ENCODE measurements at places on chromosomes 6 and 20. TPM values are rescaled to one million over a fixed set of nuclear protein-coding genes. Genes with fewer than 3 reads are reported as not detected.

GRCh38 chr6:154805288-154805911 lies 72.2 kb downstream of the SCAF8 start:
- no peaks in the 10 kb centered on the region for H3K4me1 ChIP-seq
- H3K27ac ChIP-seq: no peak overlapping the region
- H3K27me3 ChIP-seq: no peaks in the 10 kb centered on the region
- peaks cover 3% of the 10 kb centered on the region for H3K36me3 ChIP-seq

GRCh38 chr6:119261944-119262284 lies 87.6 kb downstream of the MAN1A1 start:
- no peaks in the 10 kb centered on the region for H3K36me3 ChIP-seq
- H3K27ac ChIP-seq: peak overlapping the region; percentile 5
- peaks cover 32% of the 10 kb centered on the region for H3K4me1 ChIP-seq
- H3K4me3 ChIP-seq: no peak overlapping the region

DNA sequence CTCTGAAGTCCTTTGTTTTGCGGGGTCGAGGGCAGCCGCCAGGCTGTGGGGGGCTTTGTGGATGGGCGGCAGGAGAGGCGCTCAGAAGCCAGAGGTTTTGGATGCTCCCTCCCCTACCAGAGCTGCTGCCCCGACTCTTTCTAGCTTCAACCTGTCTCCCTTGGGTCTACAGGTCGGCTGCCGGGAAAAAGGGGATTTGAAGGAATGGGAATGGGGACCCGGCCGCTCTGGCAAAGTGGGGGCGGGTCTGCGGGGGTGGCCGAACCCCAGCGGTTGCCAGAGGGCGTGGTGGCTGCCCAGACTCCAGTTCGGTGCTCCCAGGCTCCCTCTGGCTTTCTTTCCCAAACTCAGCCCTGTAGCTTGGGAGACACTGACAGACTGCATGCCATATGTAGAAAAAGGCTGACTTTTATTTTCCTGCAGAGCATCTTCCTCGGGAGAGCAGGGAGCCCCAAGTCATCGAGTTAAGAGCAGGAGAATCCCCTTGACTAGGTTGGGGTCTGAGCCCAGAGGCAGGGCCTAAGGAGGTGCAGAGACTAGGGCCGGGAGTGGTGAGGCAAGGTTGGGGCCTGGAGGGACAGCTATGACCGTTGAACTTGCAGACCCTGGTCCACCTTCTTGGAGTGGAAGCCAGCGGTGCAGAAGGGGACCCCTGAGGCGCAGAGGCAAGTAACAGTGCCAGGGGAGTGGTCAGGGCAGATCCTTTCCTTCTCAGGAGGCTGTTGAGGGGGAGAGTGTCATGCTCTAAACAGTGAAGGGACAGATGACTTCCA lies 1.4 kb upstream of the PPP1R18 start:
- no peaks in the 10 kb centered on the region for H3K27me3 ChIP-seq
- peaks cover 69% of the 10 kb centered on the region for H3K4me1 ChIP-seq
- H3K27ac ChIP-seq: peak overlapping the region; percentile 90
- DNase-seq: no peak
- H3K36me3 ChIP-seq: no peaks in the 10 kb centered on the region

GRCh38 chr20:57918551-57918950 lies 208.7 kb upstream of the PMEPA1 start:
- peaks cover under 1% of the 10 kb centered on the region for H3K4me1 ChIP-seq
- no peaks in the 10 kb centered on the region for H3K27me3 ChIP-seq
- no peak overlapping the region for H3K4me3 ChIP-seq
- H3K27ac ChIP-seq: no peak overlapping the region
- DNase-seq: no peak
- H3K36me3 ChIP-seq: no peaks in the 10 kb centered on the region

DNA sequence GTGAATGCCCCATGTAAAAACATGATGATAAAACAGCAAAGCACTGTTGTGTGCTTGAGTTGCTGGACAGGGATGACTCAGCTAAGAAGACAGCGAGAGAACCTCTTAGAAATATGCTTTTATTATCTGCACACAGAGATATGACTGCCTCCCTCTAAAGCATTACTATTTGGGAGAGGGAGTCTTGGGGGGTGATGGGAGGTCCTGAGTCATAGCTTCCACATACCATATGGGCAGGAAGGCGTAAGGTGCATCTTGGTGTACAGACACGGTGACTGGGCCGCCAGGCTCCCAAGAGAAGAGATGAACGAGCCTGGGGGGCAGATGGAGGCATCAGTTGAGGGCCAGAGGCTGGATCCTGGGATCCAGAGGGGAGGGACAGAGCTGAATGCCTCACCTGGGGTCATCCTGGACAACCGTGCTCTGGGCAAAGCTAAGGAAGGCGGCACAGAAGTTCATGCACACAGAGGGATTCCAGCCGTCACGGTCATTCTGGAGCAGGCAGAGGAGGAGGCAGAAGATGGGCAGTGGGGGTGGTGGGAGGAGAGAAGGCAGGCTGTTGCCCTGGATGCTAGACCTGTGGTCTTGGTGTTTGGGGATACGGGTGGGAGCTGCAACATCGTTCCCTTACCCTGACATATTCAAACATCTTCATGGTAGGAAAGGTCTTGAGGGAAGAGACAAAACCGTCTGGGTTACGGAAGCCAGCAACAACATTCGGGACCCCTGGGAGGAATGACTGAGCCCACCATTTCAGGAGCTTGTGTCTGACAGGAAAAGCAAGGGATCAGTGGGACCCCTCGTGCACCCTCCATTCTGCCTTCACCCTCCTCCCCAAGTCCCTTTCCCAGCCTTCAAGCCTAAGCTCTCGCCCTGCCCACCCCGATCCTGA lies 2.0 kb downstream of the DXO start:
- no peaks in the 10 kb centered on the region for H3K27me3 ChIP-seq
- H3K4me1 ChIP-seq: peaks cover 30% of the 10 kb centered on the region
- H3K4me3 ChIP-seq: no peak overlapping the region
- H3K36me3 ChIP-seq: no peaks in the 10 kb centered on the region
- H3K27ac ChIP-seq: no peak overlapping the region
- DNase-seq: no peak

GRCh38 chr20:1508574-1508973 lies 17.4 kb upstream of the SIRPB2 start:
- no peak for DNase-seq
- H3K4me3 ChIP-seq: no peak overlapping the region
- no peaks in the 10 kb centered on the region for H3K36me3 ChIP-seq

DNA sequence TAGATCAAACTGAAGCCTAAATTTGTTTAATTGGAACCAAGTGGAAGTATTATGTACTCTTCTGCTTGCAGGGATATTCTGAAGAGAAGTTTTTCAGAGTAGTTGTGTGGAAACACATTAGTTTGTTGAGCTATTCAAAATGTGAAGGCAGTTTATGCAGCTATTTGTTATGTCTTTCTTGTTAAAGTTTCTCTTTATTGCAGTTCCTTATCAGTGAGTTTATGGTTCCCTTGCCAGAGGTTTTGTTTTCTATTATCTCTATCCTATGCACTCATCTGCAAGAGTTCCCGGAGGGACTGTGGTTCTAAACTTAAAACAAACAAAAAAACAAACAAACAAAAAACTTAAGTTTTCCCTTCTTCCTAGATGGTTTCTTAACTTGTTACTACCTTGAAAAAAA lies 143.7 kb upstream of the SLC22A16 start:
- H3K36me3 ChIP-seq: no peaks in the 10 kb centered on the region
- DNase-seq: no peak
- no peak overlapping the region for H3K4me3 ChIP-seq
- H3K4me1 ChIP-seq: no peaks in the 10 kb centered on the region

- no peak for DNase-seq
- no peak overlapping the region for H3K4me3 ChIP-seq
- no peaks in the 10 kb centered on the region for H3K36me3 ChIP-seq
- H3K4me1 ChIP-seq: no peaks in the 10 kb centered on the region
- H3K27me3 ChIP-seq: no peaks in the 10 kb centered on the region
These were observed 216.5 kb downstream of the PTPRK start for GRCh38 chr6:128303870-128304269.

DNA sequence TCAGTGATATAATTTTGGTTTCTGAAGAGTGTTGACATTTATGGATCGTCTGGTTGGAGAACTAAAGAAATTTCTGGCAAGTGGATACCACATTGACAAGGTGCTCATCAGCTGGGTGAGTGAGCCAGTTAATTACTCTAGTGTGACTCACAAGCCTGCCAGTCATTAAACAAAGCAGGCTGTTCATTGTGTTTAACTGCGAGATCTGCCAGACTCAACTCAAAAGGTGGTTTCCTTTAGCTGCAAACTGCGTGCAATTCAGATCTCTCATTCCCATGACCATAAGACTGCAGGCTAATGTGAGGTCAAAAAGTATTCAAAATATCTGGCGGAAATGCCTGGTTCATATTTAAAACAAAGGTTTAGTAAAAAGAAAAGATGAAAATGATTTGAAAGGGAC lies 32.5 kb upstream of the IYD start:
- no peaks in the 10 kb centered on the region for H3K4me1 ChIP-seq
- no peaks in the 10 kb centered on the region for H3K27me3 ChIP-seq
- DNase-seq: no peak
- no peak overlapping the region for H3K27ac ChIP-seq
- H3K36me3 ChIP-seq: no peaks in the 10 kb centered on the region

- no peaks in the 10 kb centered on the region for H3K4me1 ChIP-seq
- H3K4me3 ChIP-seq: no peak overlapping the region
- H3K27ac ChIP-seq: no peak overlapping the region
- H3K27me3 ChIP-seq: no peaks in the 10 kb centered on the region
These were observed 162.7 kb downstream of the ANKRD60 start for GRCh38 chr20:58065508-58066361.

DNA sequence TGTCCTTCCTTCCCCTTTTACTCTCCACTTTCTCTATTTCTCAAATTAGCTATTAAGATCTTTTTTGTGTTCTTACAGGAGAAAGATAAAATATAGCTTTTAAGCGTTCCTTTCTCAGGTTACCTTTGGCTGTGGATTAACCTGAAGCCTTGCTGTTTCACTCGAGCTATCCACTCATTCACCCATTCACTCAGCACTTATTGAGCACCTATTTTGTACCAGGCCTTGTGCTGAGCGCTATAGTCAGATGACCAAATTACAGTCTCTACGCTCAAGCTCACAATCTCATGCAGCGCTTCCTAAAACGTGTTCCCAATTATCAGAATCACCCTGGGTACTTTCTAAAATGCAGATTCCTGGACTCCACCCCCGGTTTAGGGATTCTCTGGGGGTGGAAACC lies 1.8 kb upstream of the CEP250 start:
- H3K27ac ChIP-seq: peak overlapping the region; percentile 97
- no peaks in the 10 kb centered on the region for H3K36me3 ChIP-seq
- no peak for DNase-seq
- H3K4me3 ChIP-seq: no peak overlapping the region
- peaks cover 18% of the 10 kb centered on the region for H3K4me1 ChIP-seq

DNA sequence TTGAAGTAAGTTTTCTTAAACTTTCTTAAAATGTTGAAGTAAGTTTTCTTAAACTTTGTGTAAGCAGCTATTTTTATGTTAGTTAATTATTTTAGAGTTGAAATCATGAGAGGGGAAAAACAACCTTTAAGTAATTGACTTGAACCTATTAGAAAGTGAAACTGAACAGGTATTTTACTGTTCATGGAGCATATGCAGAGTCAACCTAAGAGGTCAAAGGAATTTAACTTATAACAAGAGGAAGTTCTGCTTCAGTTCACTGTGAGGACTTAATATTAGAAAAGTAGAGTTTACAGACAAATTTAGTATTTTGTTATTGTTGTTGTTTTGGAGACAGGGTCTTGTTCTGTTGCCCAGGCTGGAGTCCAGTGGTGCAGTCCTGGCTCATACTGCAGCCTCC lies 38.0 kb downstream of the CDYL start:
- no peaks in the 10 kb centered on the region for H3K36me3 ChIP-seq
- H3K27ac ChIP-seq: no peak overlapping the region
- H3K4me1 ChIP-seq: no peaks in the 10 kb centered on the region
- DNase-seq: no peak
- H3K27me3 ChIP-seq: no peaks in the 10 kb centered on the region

- H3K36me3 ChIP-seq: no peaks in the 10 kb centered on the region
- no peak for DNase-seq
- no peak overlapping the region for H3K27ac ChIP-seq
- no peaks in the 10 kb centered on the region for H3K27me3 ChIP-seq
These were observed 23.6 kb downstream of the BEND6 start for GRCh38 chr6:56978530-56978929.

- H3K4me1 ChIP-seq: no peaks in the 10 kb centered on the region
- H3K27ac ChIP-seq: no peak overlapping the region
- H3K27me3 ChIP-seq: no peaks in the 10 kb centered on the region
- H3K4me3 ChIP-seq: no peak overlapping the region
- no peak for DNase-seq
These were observed 3.8 kb upstream of the MAS1L start for GRCh38 chr6:29491574-29491973.

GRCh38 chr6:90586546-90586835 lies 381 bp downstream of the MAP3K7 start:
- peak overlapping the region; percentile 87 for H3K27ac ChIP-seq
- peaks cover 24% of the 10 kb centered on the region for H3K4me1 ChIP-seq
- no peaks in the 10 kb centered on the region for H3K36me3 ChIP-seq

GRCh38 chr20:3786665-3787323 lies at the start of gene CENPB:
Gene CENPB, minus strand, starts transcription at chr20:3786740. Its CDS starts 257 bp downstream, at chr20:3786483.
- H3K36me3 ChIP-seq: no peaks in the 10 kb centered on the region
- H3K27me3 ChIP-seq: no peaks in the 10 kb centered on the region
- peak within 1 kb of the TSS; percentile 38 for H3K4me3 ChIP-seq

- peaks cover 48% of the 10 kb centered on the region for H3K4me1 ChIP-seq
- peak overlapping the region; percentile 76 for H3K4me3 ChIP-seq
- peak overlapping the region; percentile 99 for H3K27ac ChIP-seq
These were observed 1.1 kb downstream of the PTPRK start for GRCh38 chr6:128519132-128519930.

GRCh38 chr20:62427172-62428001 lies at the start of gene RBBP8NL:
Gene RBBP8NL, minus strand, starts transcription at chr20:62427539. Its CDS starts 7,892 bp downstream, at chr20:62419647.
- H3K4me3 ChIP-seq: peak within 1 kb of the TSS; percentile 16
- H3K27me3 ChIP-seq: no peaks in the 10 kb centered on the region
- peak within 1 kb of the TSS; percentile 81 for H3K27ac ChIP-seq
- H3K36me3 ChIP-seq: no peaks in the 10 kb centered on the region
- peaks cover 26% of the 10 kb centered on the region for H3K4me1 ChIP-seq
- peak; percentile 96 for DNase-seq

- no peak for DNase-seq
- no peak overlapping the region for H3K27ac ChIP-seq
These were observed 208.4 kb upstream of the CNR1 start for GRCh38 chr6:88374553-88374952.

GRCh38 chr6:159929819-159930218 lies 39.0 kb downstream of the MAS1 start:
- no peak overlapping the region for H3K27ac ChIP-seq
- no peaks in the 10 kb centered on the region for H3K36me3 ChIP-seq
- H3K4me3 ChIP-seq: no peak overlapping the region
- peaks cover 25% of the 10 kb centered on the region for H3K4me1 ChIP-seq
- DNase-seq: peak; percentile 61
- H3K27me3 ChIP-seq: no peaks in the 10 kb centered on the region

GRCh38 chr6:36247693-36248092 lies 22.2 kb upstream of the PNPLA1 start:
- no peak overlapping the region for H3K27ac ChIP-seq
- H3K4me1 ChIP-seq: peaks cover 9% of the 10 kb centered on the region
- no peaks in the 10 kb centered on the region for H3K27me3 ChIP-seq
- no peaks in the 10 kb centered on the region for H3K36me3 ChIP-seq
- DNase-seq: no peak

- H3K27ac ChIP-seq: no peak overlapping the region
- no peaks in the 10 kb centered on the region for H3K36me3 ChIP-seq
- H3K4me3 ChIP-seq: no peak overlapping the region
- no peak for DNase-seq
These were observed 236.0 kb downstream of the TBXT start for GRCh38 chr6:165931675-165932074.

The ASIP gene
- not detected for total RNA-seq

The MYB gene
- total RNA-seq: not detected

The ZGPAT gene
- 53.1 TPM for total RNA-seq

The PTCRA gene
- not detected for total RNA-seq

The BCKDHB gene
- 14.8 TPM for total RNA-seq

The PLEKHG1 gene
- 4.2 TPM for total RNA-seq

The DACT2 gene
- total RNA-seq: 4.9 TPM

The RSPH9 gene
- not detected for total RNA-seq

The F13A1 gene
- 19.8 TPM for total RNA-seq

The LRRC73 gene
- total RNA-seq: not detected

The MYLK2 gene
- total RNA-seq: 4.9 TPM

The PTCHD4 gene
- total RNA-seq: 0.26 TPM

The MYBL2 gene
- total RNA-seq: 3.0 TPM
